Posterior vena cava (tissue), 2 donors: ENCODE measurements at places on chromosomes 6 and 20. TPM values are rescaled to one million over a fixed set of nuclear protein-coding genes. Genes with fewer than 3 reads are reported as not detected.

DNA sequence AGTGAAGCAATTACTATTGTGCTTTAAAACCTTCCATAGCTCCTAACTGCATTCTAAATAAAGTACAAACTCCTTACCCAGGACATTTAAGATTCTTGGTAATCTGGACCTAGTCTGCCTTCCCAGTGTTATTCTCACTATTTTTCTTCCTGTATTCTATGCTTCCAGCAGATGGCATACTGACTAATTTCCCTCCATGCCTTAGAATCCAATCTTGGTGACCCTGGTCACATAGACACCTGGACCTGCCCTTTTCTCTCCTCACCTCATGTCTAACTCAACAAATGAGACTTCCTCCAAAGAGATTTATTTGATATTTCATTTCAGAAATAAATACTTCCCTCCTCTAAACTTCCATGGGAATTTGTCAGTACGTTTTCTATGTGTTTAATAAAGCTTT lies 25.8 kb downstream of the ROS1 start:
- DNase-seq, result no peak

Gene RPS6KA2
- total RNA-seq, result 34.0 TPM

DNA sequence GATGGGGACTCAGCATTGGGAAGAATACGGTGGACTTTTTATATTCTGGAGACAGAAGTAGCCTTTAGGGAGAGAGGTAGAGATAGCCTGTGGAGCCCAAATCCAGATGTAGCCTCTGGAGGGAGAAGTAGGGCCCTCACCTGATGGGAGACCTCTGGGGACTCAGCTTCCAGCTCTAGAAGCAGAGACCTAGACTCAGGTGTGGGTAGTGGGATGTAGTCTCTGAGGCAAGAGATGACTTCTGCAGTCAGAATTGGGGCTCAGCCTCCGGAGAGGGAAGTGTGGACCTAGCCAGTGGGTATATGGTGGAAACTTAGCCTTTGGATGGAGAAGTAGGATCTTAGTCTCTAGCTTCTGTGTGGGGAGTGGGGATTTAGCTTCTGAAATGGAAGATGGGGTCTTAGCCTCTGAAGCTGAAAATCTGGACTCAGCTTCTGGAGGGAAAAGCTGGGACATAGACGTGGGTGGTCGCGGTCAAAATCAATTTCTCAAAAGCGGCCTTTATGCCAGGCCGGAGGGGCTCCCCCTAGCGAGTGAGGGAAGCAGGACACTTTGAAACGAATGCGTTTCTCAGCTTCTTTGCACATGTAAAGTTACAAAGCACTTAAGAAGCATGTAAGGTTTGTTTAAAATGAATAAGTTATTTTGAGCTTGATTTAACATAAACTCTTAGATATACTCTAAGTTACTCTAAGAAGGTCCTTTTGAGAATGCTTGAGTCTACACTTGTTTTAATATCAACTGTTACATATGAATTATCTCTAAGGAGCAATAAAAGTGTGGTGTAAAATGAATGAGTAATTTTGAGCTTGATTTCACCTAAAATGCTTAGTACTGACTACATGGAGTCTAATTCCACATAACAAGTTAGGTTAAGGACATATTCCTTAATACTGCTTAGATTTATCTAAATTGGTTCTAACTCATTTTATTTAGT lies 12.9 kb upstream of the ZNF343 start:
- peak; percentile 78 for DNase-seq

Gene NCOA3
- 39.0 TPM for total RNA-seq
